Activated T-cell treated with anti-CD3 and anti-CD28 coated beads for 1 hour (primary cell): ENCODE measurements at places on chromosomes 7 and 10.

GRCh38 chr7:46279290-46279689, 358.2 kb upstream of the IGFBP3 start:
- DNase-seq = no peak

GRCh38 chr7:95715274-95715673, 57.1 kb upstream of the DYNC1I1 start:
- DNase-seq = no peak

- DNase-seq = no peak
Measured at GRCh38 chr7:117448655-117449054, 21.4 kb upstream of the ASZ1 start.

- DNase-seq = no peak
Measured at GRCh38 chr7:67251986-67252558, 255.4 kb downstream of the TYW1 start.

- peak; percentile 46 for DNase-seq
Measured at GRCh38 chr10:78972947-78973900, 95.5 kb upstream of the ZMIZ1 start.

- DNase-seq = no peak
Measured at GRCh38 chr7:138032770-138033169, 30.9 kb upstream of the CREB3L2 start.

GRCh38 chr7:139739863-139740597, 37.8 kb downstream of the HIPK2 start:
- no peak for DNase-seq

DNA sequence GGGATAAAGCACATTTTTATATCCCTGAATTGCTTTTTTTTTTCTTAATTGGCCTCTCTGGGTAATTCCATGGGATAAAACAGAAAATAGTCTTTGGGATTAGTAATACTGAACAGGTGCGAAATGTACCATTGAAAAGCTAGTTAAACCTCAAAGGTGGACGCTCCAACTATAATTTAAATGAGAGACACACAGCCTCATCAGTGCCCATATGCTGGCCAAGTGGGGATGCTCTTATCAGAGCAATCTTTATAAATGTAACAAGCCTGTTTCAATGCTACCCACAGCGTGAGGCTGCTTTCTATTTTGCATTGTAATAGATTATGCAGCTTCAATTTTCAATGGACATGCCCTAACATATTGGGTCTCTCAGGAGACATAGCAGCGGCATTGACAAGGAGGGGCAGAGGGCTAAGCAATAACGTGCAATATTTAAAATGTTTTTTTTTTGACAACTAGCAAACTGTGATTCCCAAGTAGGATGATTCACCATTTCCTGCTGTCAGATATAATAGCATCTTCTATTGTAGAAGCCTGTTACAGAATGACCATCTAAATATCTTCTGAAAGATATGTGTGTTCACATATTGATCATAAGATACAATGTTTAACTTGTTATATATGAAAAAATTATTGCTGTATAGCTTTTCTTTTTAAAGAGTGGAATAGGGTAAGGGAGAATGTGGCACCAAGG, 91.3 kb upstream of the BET1 start:
- DNase-seq = no peak

- DNase-seq = no peak
Measured at GRCh38 chr10:1196656-1197055, 140.5 kb downstream of the WDR37 start.

- DNase-seq = no peak
Measured at GRCh38 chr10:83542774-83543411, 596.4 kb upstream of the GHITM start.
